ENCODE measurements at places on chromosomes 4 and X.
A peak's percentile ranks its signal among the peaks of the same experiment; 100 is the strongest.

- no peak for DNase-seq
These were observed 174.8 kb upstream of the GLRA2 start for GRCh38 chrX:14354521-14354920.

- peak; percentile 50 for DNase-seq
These were observed 68.6 kb downstream of the CHST7 start for GRCh38 chrX:46642145-46642544.

DNA sequence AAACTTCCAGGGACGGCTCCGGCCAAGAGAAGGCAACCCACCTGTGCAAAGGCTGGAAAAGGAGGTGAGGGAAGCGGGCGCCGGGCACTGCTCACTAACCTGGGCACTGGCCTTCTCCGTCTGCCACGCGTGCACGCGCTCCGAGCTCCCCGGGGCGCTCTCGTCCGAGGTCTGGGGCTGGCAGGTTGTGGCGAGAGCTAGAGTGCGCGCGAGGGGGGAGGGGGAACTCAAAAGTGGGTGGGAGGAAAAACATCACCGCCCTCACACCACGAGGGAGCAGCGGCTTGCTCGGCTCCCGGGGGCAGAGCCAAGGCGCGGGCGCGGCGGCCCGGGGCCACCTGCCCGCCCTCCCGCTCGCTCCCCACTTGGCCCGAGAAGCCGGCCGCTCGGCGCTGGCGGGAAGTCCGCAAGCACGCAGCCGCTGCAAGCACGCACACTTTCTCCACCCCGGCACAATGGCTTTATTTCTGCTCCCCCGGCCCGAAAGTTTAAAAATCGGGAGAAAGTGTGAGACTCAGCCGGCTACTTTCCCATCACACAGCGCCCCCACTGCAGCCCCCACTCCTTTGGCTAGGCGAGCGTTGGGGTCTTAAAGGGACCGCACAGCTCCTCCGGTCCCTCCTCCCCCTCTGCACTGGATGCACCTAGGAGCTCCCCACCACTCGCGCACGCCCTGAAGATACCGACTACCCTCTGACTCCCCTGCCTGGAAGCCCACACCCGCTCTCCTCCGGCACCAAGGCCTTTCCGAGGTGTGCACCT, at the start of gene CHRDL1:
Gene CHRDL1, minus strand, starts transcription at position 173 of the 762 bp plus-strand sequence. CDS start 3,636 bp downstream, outside the sequence.
- DNase-seq: peak; percentile 63

DNA sequence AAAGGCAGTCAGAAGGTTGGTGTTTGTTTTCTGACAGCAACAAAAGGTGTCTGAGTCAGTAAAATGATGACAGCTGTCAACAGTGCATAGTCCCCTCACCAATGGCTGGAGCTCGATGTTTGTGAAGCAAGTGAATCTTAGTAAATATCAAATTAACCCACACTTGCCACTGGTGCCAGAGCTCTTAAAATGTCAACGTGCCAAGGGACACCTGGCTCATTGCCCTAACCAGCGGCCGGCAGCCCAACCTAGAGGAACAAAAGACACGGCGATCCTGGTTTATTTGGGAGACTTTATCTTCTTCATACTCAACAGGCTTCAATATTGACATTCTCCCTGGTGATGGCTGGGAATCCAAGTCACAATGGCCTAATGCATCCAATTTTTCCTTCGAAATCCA, 143.4 kb downstream of the CPEB2 start:
- DNase-seq: no peak

GRCh38 chr4:186486172-186486571, 69.2 kb downstream of the MTNR1A start:
- DNase-seq: no peak

DNA sequence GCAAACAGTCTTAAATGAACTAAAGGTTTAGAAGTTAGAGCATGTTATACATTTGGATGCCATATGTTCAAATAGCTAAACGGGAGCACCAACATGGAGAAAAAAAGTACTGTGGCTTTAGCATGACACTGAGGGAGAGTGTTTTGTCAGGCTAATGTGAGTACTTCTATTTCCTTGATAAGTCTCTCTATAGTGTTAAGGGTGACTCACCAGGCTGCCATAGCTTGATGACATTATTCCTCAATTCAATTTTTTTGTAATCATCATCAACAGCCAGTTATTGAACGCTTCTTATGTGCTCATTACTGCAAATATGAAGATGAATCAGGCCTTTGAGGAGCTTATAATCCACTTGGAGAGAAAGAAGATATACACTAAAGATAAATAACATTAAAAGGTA, 211.4 kb upstream of the GPR101 start:
- DNase-seq: no peak

DNA sequence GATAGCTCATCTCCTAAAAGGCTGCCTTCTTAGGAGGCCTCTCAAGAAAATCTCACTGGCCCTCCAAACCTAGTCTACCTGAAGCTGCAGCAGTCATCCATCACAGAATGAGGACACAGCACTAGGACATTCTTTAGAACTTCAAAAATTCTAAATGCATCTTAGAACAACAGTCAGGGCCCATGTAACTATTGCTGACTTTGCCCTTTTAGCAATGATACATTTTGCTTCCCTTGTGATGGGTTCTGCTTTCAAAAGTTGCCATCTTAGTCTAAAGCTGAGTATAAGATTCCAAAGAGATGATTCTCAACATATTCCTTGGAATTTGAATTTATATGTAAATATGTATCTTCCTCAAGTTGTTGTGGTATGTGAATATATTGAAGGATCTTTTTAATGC, 793.0 kb downstream of the RAB28 start:
- DNase-seq: no peak

Measured in ELR (cell line).